IPS DF 6.9 (cell line): ENCODE measurements at places on chromosomes 5 and 9.
A peak's percentile ranks its signal among the peaks of the same experiment; 100 is the strongest.

DNA sequence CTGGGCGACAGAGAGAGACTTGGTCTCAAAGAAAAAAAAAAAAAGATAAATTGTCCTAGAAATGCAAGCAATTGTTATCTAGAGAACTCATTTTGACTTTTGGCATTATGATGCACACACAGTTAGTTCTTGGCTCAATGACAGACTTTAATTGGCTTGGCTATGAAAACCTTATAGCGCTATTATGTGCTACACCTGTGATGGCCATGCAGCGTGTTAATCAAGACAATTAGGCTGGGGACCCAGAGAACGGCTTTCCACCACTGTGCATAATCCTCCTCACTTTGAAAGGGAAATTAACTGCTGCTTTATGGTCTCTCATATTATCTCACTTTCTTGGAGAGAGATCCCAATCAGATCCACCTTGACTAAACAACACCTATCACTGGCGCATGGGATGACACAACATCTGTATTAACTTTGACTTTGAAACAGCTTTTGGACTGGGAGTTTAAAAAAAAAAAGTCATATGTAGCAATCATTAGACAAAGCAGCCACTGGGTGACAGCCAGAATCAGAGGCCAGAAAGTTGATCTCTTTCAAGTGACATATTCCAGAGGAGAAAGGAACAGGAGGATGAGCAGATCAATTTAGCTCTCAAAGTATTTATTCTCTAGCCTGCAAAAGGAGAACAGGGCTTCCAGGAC, 132.5 kb downstream of the PPP2R2B start:
- no peak overlapping the region for H3K4me3 ChIP-seq
- peaks cover 2% of the 10 kb centered on the region; the same call in 1 of the 2 replicates for H3K4me1 ChIP-seq
- H3K36me3 ChIP-seq = no peaks in the 10 kb centered on the region
- no peaks in the 10 kb centered on the region for H3K27me3 ChIP-seq
- no peak overlapping the region for H3K27ac ChIP-seq

GRCh38 chr9:124652203-124652602, 118.9 kb downstream of the NR6A1 start:
- no peak overlapping the region for H3K4me3 ChIP-seq
- no peaks in the 10 kb centered on the region for H3K4me1 ChIP-seq
- H3K27me3 ChIP-seq = no peaks in the 10 kb centered on the region

DNA sequence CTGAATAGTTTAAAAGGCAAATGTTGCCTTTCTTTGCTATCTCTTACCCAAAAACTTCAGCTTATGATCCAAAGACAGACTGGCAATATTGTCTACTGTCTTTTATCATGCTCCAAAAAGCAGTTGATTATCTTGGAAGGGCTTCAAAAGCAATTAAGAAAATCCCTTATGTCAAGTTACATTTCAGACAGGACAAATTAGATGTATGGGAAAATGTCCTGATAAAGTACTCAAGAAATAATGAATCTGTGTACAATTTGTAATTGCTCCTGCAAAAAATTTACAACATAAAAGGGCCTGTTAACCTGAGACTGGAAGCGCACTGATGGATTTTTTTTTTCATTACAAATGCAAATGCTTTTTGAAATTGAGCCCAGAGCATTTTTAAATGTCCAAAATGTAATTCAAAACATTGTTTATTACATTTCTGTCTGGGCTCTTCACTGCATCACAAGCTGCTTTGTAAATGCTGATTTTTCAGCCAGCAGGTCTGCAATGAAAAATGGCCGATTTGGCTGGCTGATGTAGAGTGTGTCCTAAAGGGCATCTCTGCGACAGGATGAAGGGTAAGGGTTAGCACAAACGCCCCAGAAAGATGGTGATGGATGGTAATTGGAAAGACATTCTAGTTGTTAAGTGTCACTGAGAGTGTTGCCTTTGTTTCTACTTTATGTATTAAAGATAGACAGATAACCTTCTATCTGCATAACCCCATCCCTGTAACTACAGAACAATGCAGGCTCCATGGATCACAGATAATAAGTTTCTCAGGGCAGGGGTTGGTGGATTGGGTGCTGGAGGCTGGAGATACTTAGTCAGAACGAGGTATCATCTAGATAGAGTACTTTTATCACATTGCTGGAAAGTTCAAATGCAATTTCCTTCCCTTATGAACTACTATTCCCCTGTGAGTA, 27.0 kb downstream of the MAT2B start:
- H3K27ac ChIP-seq = no peak overlapping the region
- H3K4me3 ChIP-seq = no peak overlapping the region
- no peaks in the 10 kb centered on the region for H3K36me3 ChIP-seq
- DNase-seq = no peak
- no peaks in the 10 kb centered on the region for H3K27me3 ChIP-seq

GRCh38 chr9:123395276-123395688, 39.3 kb downstream of the CRB2 start:
- DNase-seq = no peak
- H3K4me3 ChIP-seq = no peak overlapping the region
- H3K36me3 ChIP-seq = no peaks in the 10 kb centered on the region
- H3K27ac ChIP-seq = no peak overlapping the region
- no peaks in the 10 kb centered on the region for H3K4me1 ChIP-seq
- no peaks in the 10 kb centered on the region for H3K27me3 ChIP-seq

- H3K4me3 ChIP-seq = no peak overlapping the region
- peak; percentile 13 for DNase-seq
- H3K27ac ChIP-seq = no peak overlapping the region
Observed at GRCh38 chr9:84609779-84610178, 59.8 kb upstream of the NTRK2 start.

GRCh38 chr9:86721226-86721781, 226.0 kb downstream of the GAS1 start:
- DNase-seq = no peak
- H3K36me3 ChIP-seq = no peaks in the 10 kb centered on the region
- no peak overlapping the region for H3K4me3 ChIP-seq
- H3K4me1 ChIP-seq = peaks cover 1% of the 10 kb centered on the region; the same call in 1 of the 2 replicates
- no peaks in the 10 kb centered on the region for H3K27me3 ChIP-seq

DNA sequence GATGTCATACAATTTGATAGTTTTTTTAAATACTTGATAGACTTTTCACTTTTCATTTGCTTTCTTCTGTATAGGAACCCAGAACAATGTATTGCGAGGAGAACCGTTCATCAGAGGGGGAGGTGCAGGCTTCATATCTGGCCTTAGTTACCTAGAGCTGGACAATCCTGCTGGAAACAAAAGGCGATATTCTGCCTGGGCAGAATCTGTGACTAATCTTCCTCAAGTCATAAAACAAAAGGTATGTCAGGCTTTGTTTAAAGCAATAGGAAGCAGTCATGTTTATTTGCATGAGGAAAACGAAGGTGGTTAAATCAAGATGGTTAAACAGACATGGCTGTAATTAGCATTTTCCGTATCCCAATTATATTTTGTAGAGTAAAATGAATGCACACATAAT, 46.0 kb downstream of the C7 start:
- H3K36me3 ChIP-seq = no peaks in the 10 kb centered on the region
- H3K27ac ChIP-seq = no peak overlapping the region
- H3K4me3 ChIP-seq = no peak overlapping the region
- H3K27me3 ChIP-seq = no peaks in the 10 kb centered on the region
